A172 (cell line): ENCODE measurements at places on chromosomes 12 and 14.

GRCh38 chr12:50241178-50241577, 42.1 kb downstream of the LIMA1 start:
- DNase-seq: no peak

DNA sequence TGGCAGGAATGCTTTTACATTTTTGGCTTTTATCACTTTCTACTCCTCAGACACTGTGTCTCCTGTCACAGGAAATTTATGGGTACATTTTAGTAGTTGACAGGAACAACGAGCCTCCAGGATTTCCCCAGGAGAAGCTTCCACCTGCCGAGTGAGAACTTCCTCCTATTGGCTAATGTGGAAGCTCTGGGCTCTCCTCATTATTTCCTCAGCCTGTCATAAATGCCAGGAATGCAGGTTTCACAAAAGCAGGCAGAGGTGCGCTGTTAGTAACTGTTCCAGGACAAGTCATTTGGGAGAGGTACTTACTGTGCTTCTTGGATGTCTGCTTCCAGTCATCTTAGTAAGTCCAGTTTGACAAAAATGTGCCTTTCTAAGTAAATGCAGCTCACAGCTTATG, 19.1 kb upstream of the DCP1B start:
- DNase-seq: no peak

GRCh38 chr12:69368171-69368570, 8.6 kb downstream of the YEATS4 start:
- no peak for DNase-seq

GRCh38 chr12:39235990-39236767, 206.7 kb downstream of the KIF21A start:
- peak; percentile 74 for DNase-seq
